ENCODE measurements at places on chromosomes 4 and X. TPM values are rescaled to one million over a fixed set of nuclear protein-coding genes. Genes with fewer than 3 reads are reported as not detected.

PGAM4 gene
- not detected for total RNA-seq

UGT2B11 gene
- not detected for total RNA-seq

PDCL2 gene
- total RNA-seq = not detected

CHST7 gene
- total RNA-seq = 58.1 TPM

CSAG3 gene
- not detected for total RNA-seq

EPGN gene
- 7.7 TPM for total RNA-seq

TTC29 gene
- total RNA-seq = not detected

TMPRSS11A gene
- total RNA-seq = not detected

AKAP4 gene
- total RNA-seq = not detected

NAT8L gene
- under 0.01 TPM for total RNA-seq

CXCL6 gene
- total RNA-seq = 0.56 TPM

ARMCX4 gene
- 3.7 TPM for total RNA-seq

HSFX3 gene
- total RNA-seq = not detected

MID1 gene
- 10.7 TPM for total RNA-seq

PROM1 gene
- total RNA-seq = not detected

ATP2B3 gene
- total RNA-seq = not detected

GEMIN8 gene
- total RNA-seq = 15.6 TPM

ARHGAP36 gene
- total RNA-seq = not detected

FGFBP1 gene
- total RNA-seq = not detected

CXorf49 gene
- total RNA-seq = not detected

CNOT6L gene
- total RNA-seq = 11.6 TPM

SH2D1A gene
- total RNA-seq = not detected

CITED1 gene
- total RNA-seq = not detected

MAML3 gene
- 0.93 TPM for total RNA-seq

PRKG2 gene
- total RNA-seq = 0.56 TPM

HAND2 gene
- 48.7 TPM for total RNA-seq

LRIT3 gene
- total RNA-seq = not detected

PASD1 gene
- total RNA-seq = not detected

SPACA5 gene
- not detected for total RNA-seq

SUPT20HL2 gene
- total RNA-seq = not detected

SUPT20HL1 gene
- total RNA-seq = under 0.01 TPM

HERC3 gene
- total RNA-seq = 14.0 TPM

LRAT gene
- not detected for total RNA-seq

SHISA3 gene
- 22.0 TPM for total RNA-seq

RADX gene
- 0.92 TPM for total RNA-seq

UGT2B17 gene
- total RNA-seq = not detected

ADGRL3 gene
- 3.0 TPM for total RNA-seq

CT45A5 gene
- total RNA-seq = not detected

SMR3B gene
- total RNA-seq = not detected

PRRG3 gene
- not detected for total RNA-seq

All from aortic smooth muscle cell (primary cell).